NCI-H1694 treated with DMSO at 0.1 percent for 48 hours (cell line): ENCODE measurements at places on chromosomes 7 and 10.
A peak's percentile ranks its signal among the peaks of the same experiment; 100 is the strongest.

- DNase-seq = no peak
Measured at GRCh38 chr7:78542981-78543380, 744.4 kb downstream of the PHTF2 start.

GRCh38 chr7:101161692-101162471 is 3.5 kb downstream of the VGF start:
- DNase-seq = no peak

DNA sequence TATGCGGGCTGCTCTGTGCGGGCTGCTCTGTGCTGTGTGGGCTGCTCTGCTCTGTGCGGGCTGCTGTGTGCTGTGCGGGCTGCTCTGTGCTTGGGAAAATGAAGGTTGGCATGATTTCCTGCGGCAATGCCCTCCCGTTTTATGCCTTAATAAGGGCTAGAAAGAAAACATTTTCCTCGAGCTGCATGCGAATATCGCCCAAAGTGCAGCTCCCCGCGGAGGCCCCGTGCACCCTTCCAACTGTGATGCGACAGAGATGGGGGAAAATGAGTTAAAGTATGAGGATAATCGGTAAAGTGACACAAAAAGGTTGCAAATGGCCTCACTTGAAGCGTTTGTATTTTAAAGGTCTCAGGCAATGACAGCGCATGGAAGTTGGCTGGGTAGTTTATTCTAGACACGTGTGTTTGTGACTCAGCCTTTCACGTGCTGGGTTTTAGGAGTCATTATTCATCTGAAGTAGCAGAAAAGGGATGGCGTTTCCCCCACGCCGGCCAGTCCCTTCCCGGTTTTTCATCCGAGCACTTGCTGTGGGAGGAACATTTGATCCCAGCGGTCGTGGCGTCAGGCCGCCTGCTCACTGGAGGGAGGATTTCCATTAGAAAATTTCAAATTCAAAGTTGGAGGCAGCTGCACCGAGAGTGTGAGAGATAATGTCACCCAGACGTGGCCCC is 220.7 kb downstream of the ADARB2 start:
- no peak for DNase-seq

- DNase-seq = no peak
Measured at GRCh38 chr10:132848951-132849545, 63.1 kb upstream of the NKX6-2 start.

DNA sequence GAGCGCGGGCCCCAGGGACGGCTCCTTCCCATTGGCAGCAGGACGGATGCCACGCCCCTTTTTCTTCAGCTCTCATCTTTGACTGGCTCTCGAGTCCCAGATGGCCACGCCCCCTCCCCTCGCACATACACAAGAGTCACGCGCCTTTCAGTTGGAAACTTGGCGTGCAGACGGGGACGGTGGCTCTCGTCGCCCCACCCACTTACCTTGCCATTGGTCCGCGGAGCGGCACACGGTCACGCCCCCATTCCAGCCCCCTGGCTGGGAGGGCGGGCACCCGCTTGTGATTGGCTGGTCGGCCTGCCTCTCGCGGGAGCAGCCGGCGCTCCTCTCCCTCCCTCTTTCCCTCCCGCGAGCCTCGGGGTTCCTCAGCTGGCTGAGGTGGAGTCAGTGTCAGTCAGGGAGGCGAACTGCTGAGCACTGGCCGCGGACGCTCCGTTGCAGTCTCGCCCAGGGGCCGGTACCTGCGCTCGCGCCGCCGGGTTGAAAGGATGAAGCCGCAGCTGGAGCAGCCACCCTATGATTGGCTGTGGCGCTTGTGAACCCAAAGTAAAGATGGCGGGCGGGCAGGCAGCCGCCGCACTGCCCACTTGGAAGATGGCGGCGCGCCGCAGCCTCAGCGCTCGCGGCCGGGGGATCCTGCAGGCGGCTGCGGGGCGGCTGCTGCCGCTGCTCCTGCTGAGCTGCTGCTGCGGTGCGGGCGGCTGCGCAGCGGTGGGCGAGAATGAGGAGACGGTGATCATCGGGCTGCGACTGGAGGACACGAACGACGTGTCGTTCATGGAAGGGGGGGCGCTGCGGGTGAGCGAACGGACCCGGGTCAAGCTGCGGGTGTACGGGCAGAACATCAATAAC is at the start of gene CNNM2:
TSS of gene CNNM2 (plus strand) at position 333 of the 855 bp plus-strand sequence. CDS start at position 520, 187 bp downstream.
- DNase-seq = peak; percentile 98

- DNase-seq = no peak
Measured at GRCh38 chr7:111094419-111094818, 3.5 kb downstream of the LRRN3 start.

DNA sequence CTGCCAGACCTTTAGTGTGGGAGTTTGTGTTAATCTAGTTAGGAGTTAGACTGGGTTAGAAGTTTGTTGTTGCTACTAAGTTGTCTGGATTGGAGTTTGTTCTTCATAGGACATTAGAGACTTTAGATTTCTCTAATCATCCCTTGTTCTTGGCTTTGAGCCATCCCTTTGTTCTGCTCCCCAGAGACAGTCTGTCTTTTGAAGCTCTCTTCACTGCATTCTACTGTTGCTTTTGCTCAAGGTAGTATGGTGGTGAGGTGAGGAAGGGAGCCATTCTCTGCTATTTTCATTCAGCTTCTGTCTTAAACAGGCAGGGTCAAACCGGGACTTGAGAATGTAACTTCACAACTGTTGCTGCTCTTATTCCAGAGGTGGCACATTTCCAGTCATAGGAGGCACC is 10.4 kb upstream of the TARP start:
- DNase-seq = no peak

DNA sequence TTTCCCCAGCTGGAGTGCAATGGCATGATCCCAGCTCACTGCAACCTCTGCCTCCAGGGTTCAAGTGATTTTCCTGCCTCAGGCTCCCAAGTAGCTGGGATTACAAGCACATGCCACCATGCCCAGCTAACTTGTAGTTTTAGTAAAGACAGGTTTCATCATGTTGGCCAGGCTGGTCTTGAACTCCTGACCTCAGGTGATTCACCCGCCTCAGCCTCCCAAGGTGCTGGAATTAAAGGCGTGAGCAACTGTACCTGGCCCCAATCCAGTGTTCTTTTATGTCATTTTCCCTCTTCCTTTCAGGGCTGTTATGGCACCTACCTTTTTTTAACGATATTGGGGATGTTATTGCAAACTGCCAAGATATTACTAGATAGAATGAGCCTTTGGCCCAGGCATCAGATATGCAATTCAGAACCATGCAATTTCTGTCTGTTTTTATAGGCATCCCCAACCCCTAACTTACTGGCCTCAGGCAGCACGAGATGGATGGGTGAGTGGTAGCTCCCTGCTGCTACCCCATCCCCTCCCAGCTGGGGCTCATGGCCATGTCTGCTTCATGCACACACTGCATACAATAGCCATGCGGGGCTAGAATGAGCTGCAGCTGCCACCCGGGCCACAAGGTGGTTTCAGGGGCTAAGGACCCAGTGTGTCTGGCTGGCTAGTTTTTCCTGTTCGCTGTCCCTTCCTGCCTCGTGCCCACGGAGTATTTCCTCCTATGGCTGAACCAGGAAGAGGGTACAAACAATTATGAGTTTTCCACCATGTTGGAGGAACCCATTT is 1080.1 kb upstream of the SORCS1 start:
- DNase-seq = no peak

DNA sequence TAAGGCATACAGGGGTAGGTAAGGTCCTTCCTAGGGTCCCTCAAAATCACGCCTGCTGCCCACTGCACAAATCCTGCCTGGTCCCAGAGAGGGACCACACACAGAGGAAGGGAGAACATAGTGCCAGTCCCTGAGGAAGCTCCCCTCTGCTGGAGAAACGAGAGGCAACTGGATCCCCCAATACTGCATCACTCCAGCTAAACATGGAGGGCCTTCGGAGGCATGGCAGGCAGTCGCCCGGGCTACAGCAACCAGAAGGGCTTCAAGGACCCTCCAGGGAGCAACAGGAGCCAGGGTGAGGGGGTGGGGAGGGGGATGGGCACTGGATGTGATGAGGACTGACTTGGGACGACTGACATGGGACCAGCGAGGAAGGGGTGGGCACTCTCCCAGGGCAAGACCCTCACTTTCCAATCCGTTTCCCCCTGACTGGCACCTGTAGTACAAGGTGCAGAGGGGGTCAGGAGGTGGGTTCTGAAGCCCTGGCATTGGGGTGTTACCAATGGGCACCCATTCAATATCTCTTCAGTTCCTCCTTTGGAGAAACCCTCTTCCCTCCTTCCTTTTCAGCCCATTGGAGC is 21.7 kb downstream of the DDIT4 start:
- no peak for DNase-seq

GRCh38 chr10:8321990-8322389 is 267.5 kb downstream of the GATA3 start:
- no peak for DNase-seq

DNA sequence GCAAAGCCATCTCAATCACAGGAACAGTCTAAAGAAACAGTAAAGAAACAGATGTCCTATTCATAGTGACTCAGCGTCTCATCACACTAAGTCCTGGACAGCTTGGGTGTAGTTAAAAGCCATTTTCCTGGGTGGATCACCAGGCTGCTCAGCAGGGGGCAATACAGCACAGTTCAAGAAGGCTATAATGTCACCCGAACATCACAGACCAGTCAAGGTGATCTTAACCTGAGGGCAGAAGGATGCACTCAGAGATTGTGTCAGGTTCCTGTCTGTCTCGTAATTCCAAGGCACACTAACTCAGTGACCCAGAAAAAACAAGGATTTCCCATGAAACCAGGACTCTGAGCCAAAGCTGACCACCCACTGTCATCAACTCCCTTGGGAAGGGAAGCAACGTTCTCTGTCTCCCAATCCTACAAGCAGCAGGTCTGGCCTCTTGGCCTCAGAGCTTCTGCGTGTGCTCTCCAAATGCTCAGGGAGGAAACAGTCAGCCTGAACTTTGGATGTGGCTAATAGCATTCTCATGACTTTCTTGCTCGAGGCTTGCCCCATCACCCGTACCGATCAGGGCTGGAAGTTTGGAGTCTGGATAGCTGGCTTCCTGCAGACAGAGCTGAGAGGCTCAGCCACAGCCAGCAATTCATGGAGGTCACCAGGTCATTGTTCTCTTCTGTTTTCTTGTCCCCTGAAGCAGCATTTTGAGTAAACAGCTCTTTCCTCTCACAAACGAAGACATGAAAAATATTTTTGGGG is 90.4 kb upstream of the FAM171A1 start:
- DNase-seq = no peak

DNA sequence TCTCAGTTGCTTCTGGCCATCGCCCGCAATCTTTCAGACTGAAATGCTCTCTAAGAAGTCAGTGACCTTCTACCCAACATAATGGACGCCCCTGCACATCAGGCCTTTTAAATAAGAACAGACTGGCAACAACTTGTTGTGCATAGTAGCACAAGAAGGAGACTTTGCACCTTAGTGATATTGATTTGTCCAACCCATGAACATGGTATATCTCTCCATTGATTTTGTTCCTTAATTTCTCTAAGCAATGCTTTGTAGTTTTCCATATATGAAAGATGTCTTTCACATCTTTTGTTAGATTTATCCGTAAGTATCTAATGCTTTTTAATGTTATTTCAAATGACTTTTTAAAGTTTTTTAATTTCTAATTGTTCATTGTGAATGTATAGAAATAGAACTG is 4.3 kb downstream of the IL15RA start:
- no peak for DNase-seq

DNA sequence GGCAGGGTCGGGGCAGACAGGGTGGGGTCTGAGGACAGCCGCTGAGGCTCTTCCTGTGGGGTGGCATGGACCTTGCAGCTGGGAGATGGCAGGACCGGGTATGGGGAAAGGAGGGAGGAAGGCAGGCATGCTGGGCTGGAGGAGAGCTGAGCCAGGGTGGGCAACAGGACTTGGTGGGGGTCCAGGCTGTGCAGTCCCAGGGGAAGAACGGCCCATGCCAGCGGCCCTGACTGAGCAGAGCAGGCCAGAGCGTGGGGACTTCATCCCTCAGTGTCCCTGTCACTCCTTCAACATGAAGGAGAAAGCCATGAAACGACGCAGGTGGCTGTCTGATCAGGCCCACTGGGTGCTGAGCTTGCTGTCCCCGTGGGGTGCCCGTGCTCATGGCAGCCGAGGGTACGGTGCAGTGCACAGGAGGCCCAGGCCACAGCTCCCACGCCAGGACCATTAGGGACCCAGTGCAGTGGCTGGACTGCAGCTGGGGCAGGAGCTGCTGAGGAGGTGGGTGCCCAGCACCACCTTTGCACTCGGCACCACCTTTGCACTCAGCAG is 519.6 kb downstream of the PTPRN2 start:
- DNase-seq = no peak

GRCh38 chr10:132270721-132271457 is 36.9 kb downstream of the STK32C start:
- DNase-seq = no peak

GRCh38 chr7:108094933-108095710 is 35.0 kb downstream of the LAMB4 start:
- DNase-seq = peak; percentile 40

DNA sequence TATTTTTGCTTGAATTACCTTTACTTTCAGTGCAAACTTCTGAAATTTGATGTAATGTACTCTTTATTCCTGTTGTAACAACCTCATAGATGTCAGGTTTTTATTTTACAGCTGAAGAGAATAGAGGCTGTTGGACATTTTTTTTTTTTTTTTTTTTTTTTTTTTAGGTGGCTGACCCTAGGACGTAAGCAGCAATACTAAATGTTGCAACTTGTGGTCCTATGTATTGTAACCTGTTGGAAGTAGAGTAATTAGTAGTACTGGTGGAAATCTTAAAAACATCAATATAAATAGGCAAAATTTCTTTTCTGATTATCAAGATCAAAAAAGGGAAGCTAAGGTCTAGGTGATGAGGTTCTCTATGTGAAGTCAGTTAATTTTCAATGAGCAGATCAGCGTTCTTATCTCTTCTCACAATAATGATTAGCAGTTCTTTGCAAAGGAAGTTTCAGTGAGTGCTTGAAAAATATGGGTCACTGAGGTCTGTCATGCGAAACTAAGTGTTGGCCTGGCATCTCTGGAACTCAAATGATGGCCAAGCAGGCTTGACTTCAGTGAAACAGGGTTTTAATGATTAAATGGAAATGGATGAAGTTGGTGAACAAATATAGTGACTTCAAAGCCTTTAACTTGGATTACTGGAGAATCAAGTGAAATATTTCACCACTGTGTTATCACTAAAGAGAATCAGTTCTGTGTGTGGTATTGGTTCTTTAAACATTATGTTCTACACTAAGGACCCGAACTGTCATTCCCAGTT is 42.7 kb downstream of the BICC1 start:
- DNase-seq = no peak

- no peak for DNase-seq
Measured at GRCh38 chr10:30562787-30563186, 66.8 kb downstream of the LYZL2 start.

GRCh38 chr7:570801-571070 is 51.1 kb upstream of the PDGFA start:
- no peak for DNase-seq

GRCh38 chr10:97593421-97593820 is 3.9 kb downstream of the C10orf62 start:
- no peak for DNase-seq

DNA sequence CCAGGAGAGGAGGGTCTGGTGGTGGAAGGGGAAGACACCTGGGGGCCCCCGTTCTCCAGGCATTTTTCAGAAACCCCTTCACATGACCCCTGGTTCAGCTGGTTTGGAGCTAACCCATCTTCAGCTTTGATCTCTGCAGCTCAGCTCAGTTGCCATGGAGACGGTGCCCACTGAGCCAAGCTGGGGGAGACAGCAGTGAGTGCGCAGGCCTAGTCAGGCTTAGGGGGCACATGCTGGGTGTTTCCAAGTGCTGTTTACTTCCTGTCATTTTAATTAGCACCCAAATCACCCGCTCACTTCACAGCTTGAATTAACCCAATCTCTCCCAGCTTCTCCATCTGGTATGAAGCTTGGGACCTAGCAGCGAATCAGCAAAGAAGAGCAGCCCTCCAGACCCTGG is 9.0 kb downstream of the SPOCK2 start:
- peak; percentile 80 for DNase-seq
